ENCODE measurements at places on chromosomes 12 and 14.

- no peak for DNase-seq
Measured at GRCh38 chr12:117097159-117097558, 2.1 kb downstream of the TESC start.

- no peak for DNase-seq
Measured at GRCh38 chr12:31589598-31589903, 1.4 kb downstream of the DENND5B start.

GRCh38 chr12:4539167-4539870 is 629 bp downstream of the RAD51AP1 start:
- DNase-seq = no peak

GRCh38 chr14:66001356-66001755 is 484.8 kb upstream of the CCDC196 start:
- DNase-seq = no peak

DNA sequence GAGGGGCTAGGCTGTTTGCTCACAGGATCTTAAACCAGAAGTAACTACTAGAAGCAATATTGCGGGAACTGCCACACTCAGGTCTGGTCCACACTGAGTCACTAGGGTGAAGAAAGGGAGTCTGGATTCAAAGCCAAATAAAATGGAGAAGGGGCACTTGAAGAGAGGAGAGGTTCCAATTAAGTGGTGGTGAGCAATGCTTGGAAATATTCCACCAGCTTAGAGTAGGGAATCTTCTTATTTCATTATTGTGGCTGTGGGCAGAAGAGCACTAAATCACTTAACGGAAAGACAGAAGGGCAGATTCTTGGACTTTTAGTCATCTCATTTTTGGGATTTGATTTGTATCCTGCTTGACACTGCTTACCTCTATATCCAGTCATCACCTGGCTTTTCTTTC is 48.6 kb upstream of the PPP1R12A start:
- no peak for DNase-seq

DNA sequence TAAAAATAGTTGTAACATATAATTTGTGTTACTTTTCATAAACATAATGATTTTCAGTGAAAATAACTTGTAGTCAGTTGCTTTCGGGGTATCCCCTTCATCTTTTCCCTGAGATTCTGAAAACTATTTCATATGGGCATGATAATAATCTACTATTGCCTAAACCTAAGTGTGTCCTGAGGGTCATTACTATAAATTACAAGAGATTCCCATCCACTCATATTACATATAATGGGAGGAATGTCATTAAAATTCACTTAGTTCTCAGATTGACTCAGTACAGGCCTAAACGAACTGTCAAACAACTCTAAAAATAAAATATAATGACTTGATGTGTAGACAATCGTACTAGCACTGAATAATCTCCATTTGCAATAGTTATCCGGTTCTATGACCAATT is 72.7 kb downstream of the PTPRR start:
- no peak for DNase-seq

DNA sequence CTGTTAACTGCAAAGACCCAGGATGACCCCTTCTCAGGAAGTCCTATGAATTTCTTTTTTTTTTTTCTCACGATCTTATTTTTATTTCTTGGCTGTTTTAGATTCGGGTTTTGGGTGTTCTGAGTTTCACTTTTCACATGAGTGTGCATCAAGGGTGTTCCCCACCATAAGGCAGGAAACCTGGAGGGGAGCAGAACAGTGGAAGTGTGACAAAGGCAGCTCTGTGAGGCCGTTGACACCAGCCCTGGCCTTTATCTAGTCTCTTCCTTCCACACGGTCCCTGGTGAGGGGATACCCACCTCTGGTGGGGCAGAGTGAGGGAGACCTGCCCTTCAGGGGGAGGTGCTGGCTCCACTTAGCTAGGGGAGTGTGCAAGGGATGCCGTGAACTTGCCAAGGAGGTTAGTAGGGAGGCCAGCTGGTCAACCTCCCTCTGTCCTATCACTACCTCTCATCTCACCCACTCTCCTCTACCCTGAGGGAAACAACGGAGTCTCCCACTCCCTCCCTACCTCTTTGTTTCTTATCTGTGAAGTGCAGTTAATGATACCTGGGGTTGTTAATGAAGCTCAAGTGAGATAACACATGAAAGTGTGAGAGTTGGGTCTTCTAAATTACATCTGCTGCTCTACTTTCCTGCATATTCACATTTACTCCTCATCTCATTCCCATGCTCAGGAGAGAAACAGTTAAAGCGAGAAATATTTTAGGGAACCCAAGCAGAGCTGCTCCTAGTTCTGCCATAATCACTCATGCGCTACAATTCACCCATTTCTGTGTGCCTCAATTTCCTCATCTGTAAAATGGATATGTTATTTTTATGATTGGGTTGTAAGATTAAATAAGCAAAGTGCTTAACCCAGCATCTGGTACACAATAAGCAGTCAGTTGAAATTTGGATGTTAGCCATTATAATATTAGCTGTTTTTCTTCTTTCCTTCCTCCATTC is 4.4 kb upstream of the GALNT6 start:
- no peak for DNase-seq

DNA sequence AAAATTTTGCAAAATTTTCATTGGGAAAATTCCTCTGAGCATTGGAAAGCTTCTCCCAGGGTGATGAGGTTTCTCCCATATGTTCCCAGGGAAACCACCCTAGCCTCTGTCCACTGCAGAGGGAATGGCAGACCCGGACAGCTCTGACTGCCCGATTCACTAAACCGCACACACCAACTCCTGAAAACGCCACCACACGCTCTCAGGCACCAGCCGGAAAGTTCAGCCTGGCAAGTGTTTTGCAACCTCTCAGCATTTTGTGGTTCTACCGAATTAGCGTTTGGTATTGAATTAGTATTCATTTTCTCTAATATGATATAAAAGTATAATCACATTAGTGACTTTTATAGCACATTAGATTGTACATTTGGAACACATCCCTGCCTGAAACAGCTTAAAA is 213.4 kb downstream of the PHETA1 start:
- DNase-seq = no peak

DNA sequence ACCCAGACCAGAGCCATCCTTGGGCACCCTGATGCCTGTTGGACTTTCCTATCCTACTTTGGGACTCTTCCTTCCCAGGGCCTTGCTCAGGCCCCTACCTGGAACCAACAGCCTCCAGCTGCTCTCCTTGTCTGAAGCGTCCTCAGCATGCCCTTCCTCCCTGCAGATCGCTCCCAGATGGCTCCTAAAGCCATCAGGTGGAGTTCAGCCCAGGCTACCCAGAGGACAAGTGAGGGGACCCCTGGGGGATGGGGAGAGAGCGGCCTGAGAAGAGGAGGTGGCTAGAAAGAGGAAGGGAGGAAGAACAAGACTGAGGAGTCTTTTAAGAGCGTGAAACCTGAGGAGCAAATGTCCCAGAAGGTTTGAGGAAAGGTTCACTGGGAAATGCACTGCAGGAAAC is 236.6 kb downstream of the ZFP36L1 start:
- DNase-seq = no peak

DNA sequence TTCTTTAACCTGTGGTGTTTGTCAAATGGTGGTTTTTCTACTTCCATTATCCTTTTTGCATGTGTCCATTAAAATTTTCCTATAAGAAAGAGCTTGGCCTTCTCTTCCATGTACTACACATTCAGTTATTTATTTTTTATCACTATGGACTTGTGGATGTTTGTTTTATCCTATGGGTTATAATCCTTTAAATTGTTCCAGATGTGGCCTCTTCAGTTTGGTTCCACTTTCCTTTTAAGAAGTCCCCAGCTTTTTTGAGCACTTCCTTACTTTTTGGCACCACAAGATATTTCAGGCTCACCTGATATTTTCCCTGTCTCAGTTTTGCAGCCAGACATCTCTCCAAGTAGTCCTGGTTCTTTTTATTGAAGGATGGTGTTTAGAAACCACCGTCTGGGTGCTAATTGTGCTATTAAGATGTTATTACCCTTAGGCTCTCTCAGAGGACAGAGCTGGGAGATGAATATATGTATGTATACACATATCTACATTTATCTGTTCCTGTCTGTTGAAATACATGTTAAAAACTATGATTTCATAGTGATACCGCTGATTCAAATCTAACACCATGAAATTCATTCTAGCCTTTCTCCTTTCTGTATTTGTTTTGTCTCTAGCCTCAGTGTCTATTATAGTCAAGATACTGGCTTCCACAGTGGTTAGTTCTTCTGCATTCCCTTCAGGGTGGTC is 408.5 kb upstream of the RGS6 start:
- DNase-seq = no peak

- no peak for DNase-seq
Measured at GRCh38 chr12:11638315-11638916, 11.1 kb upstream of the ETV6 start.

DNA sequence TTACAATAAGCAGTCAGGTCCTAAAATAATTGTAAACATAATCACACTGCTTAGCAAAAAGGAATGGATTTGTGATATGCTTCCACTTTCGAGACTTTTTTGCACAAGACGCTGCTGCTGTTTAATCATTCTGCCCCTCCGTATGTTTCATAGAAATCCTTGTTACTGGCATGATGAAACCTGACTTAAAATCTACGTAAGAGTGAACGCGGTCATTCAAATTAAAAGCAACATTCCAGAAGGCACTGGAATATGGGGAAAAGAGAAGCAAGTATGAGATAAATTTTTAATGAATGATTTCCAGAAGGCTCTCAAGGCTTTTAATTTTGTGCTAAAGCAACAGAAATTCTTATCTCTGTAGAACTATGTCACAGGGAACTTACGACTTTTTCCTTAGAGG is 1.1 kb downstream of the CNIH1 start:
- DNase-seq = no peak

- DNase-seq = no peak
Measured at GRCh38 chr12:108914121-108914531, 34.2 kb downstream of the DAO start.

DNA sequence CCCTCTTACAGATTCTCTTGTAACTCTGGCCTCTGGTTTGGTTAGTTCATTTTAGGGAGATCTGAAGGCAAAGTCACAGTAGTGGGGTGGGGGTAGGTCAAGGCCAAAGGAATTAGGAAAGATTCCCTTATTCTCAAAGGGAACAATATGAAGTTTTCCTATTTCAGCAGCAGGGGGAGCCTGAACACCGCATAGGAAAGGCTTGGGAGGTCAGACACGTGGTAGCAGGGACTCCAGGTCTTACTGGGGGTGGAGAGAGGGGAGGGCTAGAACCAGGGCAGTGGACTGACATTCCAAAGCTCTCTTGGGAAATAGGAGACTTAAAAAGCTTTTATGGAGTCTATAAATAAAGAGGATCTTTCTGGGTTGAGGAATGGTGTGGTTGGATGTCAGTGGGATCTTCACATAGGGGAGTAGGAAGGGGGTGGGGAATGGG is 1.3 kb downstream of the ZC3H10 start:
- DNase-seq = peak; percentile 47

Measured in stimulated activated CD4-positive, alpha-beta T cell treated with anti-CD3 and anti-CD28 coated beads, Interleukin-12 subunit alpha, Interleukin-12 subunit beta, amount 100 ng/mL, for 4 hours (primary cell).